ENCODE measurements at places on chromosomes 12 and 14. TPM values are rescaled to one million over a fixed set of nuclear protein-coding genes. Genes with fewer than 3 reads are reported as not detected.
A peak's percentile ranks its signal among the peaks of the same experiment; 100 is the strongest.

DNA sequence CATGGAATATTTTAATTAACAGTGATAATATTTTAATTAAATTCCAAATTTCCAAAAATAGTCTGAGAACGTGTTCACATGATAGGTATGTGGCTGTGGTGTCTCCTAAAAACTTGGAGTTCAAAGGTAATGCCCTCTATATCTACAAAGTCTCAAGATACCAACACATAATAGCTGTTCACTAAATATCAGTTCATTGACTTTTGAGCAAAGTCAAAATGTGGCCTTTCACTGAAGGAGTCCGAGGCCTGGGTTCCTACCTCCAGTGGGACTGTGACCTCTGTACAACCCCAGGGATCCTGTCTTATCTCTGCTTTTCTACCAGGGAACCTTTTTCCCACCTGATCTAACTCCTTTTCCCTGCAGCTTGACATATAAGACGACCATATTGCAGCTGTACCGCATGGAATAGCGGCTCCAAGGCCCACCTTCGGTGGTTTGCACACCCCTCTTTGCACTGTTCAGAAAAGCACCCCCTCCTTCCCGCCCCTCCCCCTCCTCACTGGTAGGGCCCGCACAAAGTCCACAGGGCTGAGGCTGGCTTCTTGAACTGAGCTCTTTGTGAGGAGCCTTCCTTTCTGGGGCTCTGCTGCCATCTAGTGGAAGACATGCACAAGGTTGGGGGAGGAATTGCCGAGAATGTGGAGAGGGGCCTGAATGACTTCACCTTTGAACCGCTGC, 3.1 kb downstream of the CCND2 start:
- no peak overlapping the region for H3K27ac ChIP-seq
- no peak overlapping the region for H3K4me3 ChIP-seq
- H3K27me3 ChIP-seq = no peaks in the 10 kb centered on the region

DNA sequence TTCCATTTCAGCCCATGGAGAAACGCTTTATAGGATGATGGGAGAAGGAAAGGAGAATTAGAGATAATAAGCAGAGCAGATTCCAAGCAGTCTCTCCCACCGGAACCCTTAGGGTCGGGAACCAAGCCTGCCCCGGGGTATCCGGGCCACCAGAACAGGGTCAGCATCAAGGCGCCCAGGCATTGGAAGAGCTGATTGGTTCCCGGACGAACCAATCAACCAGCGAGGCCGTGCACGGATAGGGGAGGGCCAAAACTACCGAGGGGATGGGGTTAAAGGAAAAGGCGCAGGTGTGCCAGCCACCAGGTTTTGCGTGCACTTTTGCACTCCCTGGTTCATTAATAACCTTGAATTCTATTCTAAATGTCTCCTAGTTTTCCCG, 1.7 kb downstream of the PPM1H start:
- no peaks in the 10 kb centered on the region for H3K36me3 ChIP-seq
- no peak for DNase-seq
- H3K27ac ChIP-seq = no peak overlapping the region

- H3K27ac ChIP-seq = no peak overlapping the region
- H3K4me1 ChIP-seq = no peaks in the 10 kb centered on the region
- DNase-seq = peak; percentile 32
- H3K4me3 ChIP-seq = no peak overlapping the region
- H3K36me3 ChIP-seq = no peaks in the 10 kb centered on the region
- H3K27me3 ChIP-seq = no peaks in the 10 kb centered on the region
These were observed 8.6 kb downstream of the SPTLC2 start for GRCh38 chr14:77607741-77608302.

GRCh38 chr14:24372701-24373416, 4.9 kb downstream of the NFATC4 start:
- no peaks in the 10 kb centered on the region for H3K36me3 ChIP-seq
- no peak for DNase-seq
- no peak overlapping the region for H3K27ac ChIP-seq
- no peak overlapping the region for H3K4me3 ChIP-seq
- H3K4me1 ChIP-seq = no peaks in the 10 kb centered on the region

SERPINA1 gene
- total RNA-seq = 18,705 TPM

BICDL1 gene
- total RNA-seq = 10.1 TPM

DNA sequence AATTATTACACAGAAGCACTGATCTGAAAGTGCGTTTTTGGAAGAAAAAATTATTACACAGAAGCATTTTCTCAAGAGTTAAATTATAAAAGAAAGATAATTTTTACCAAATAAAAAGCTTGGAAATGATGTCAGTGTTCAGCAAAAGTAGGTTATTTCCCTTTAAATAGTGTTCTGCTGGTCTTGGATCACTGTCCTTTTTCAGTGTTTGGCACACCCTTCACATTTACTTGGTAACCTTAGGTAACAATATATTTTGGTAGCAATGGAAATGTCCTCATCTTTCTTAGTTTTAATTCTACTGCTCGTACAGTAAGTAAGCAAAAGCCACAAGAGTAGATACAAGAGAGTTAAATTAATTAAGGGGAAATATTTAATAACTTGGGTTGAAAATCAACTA, 40.3 kb downstream of the FERMT2 start:
- no peak overlapping the region for H3K27ac ChIP-seq
- no peak overlapping the region for H3K4me3 ChIP-seq
- H3K36me3 ChIP-seq = no peaks in the 10 kb centered on the region
- peaks cover 25% of the 10 kb centered on the region for H3K4me1 ChIP-seq
- no peak for DNase-seq
- no peaks in the 10 kb centered on the region for H3K27me3 ChIP-seq

- no peaks in the 10 kb centered on the region for H3K4me1 ChIP-seq
- H3K36me3 ChIP-seq = no peaks in the 10 kb centered on the region
- no peak for DNase-seq
- H3K27ac ChIP-seq = no peak overlapping the region
These were observed 22.2 kb downstream of the UBE2N start for GRCh38 chr12:93419388-93420034.

AQP5 gene
- not detected for total RNA-seq

RAD51AP1 gene
- total RNA-seq = 0.56 TPM

DNA sequence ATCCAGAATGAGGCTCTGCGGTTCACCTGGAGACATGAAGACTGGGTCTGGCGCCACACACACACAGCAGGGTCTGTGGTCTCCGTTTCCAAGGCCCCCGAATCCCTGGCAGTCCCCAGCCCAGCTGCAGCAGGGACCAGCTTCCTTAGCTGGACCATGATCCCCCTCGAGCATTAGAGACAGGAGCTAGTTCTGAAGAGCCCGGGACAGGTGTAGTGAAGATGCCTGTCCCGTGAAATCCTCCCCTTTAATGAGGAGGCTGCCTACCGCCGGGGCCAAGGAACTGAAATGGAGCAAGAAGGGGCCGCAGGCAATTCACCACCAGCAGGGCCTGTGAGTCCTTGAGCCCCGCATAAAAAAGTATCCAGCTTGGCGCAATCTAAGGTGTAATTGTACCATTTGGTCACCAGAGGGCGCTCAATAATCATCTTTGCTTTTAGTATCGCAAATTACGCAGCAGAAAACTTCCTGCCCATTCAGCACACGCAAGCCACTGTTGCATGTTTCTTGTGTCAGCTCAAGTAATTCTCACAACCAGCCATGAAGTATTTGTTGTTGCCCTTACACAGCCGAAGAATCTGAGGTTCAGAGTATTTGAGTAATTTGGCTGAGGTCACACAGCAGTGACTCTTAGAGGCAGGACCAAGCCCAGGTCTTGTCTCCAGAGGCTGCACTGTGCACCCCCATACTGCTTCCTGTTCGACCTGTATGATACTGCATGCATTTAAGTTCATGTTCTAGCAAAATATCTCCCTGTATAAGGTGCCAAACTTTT, 54.3 kb upstream of the PPP2R5C start:
- no peaks in the 10 kb centered on the region for H3K4me1 ChIP-seq
- no peaks in the 10 kb centered on the region for H3K27me3 ChIP-seq
- DNase-seq = no peak

SRGAP1 gene
- total RNA-seq = 2.0 TPM

DNA sequence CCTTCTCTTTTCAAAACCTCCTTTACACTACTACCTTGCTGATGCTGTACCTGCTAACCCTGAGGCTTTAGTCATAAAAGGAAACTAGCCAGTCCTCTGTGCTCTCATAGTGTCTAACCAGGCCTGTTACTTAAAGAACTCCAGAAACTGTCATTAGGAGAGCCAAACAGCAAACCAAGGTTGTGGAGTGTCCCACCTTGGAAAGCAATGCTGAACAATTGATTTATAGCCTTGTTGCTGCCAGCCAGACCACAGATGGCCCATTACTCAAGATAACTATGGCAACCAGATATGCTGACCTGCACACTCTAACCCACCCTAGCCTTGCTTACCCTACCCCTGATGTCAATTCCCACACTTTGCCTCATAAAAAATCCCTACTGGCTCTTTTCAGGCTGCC, 26.5 kb upstream of the BCAT1 start:
- no peaks in the 10 kb centered on the region for H3K4me1 ChIP-seq
- no peak overlapping the region for H3K27ac ChIP-seq
- H3K4me3 ChIP-seq = no peak overlapping the region
- DNase-seq = no peak
- no peaks in the 10 kb centered on the region for H3K36me3 ChIP-seq
- H3K27me3 ChIP-seq = no peaks in the 10 kb centered on the region

GRCh38 chr12:81723361-81723760, 35.8 kb downstream of the PPFIA2 start:
- no peaks in the 10 kb centered on the region for H3K27me3 ChIP-seq
- no peaks in the 10 kb centered on the region for H3K4me1 ChIP-seq
- no peaks in the 10 kb centered on the region for H3K36me3 ChIP-seq
- H3K4me3 ChIP-seq = no peak overlapping the region
- no peak overlapping the region for H3K27ac ChIP-seq
- no peak for DNase-seq

IL26 gene
- not detected for total RNA-seq

DNA sequence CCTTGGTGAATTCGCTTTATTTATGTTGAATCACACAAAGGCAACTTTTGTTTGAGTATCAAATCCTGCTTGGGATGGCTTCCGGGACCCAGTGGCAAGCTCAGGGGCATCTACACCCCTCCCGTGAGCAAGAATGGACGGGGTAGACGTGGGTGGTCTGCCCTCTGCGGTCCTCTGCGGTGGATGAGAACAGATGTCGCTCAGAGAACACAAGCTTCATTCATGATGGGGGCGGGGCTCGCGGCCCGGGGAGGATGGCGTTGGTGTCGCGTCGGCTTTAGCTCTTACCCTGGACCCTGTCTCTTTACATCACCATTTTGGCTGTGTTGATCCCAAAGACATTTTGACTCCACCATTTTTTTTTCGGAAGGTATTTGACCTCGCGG, 158.5 kb upstream of the RTL1 start:
- no peaks in the 10 kb centered on the region for H3K27me3 ChIP-seq
- no peak overlapping the region for H3K4me3 ChIP-seq
- H3K36me3 ChIP-seq = no peaks in the 10 kb centered on the region
- H3K4me1 ChIP-seq = no peaks in the 10 kb centered on the region
- no peak overlapping the region for H3K27ac ChIP-seq

Measured in right lobe of liver (tissue), 6 donors.